ENCODE measurements at places on chromosomes 6 and 20.

- DNase-seq: no peak
These were observed 5.2 kb downstream of the TTLL9 start for GRCh38 chr20:31875671-31876070.

DNA sequence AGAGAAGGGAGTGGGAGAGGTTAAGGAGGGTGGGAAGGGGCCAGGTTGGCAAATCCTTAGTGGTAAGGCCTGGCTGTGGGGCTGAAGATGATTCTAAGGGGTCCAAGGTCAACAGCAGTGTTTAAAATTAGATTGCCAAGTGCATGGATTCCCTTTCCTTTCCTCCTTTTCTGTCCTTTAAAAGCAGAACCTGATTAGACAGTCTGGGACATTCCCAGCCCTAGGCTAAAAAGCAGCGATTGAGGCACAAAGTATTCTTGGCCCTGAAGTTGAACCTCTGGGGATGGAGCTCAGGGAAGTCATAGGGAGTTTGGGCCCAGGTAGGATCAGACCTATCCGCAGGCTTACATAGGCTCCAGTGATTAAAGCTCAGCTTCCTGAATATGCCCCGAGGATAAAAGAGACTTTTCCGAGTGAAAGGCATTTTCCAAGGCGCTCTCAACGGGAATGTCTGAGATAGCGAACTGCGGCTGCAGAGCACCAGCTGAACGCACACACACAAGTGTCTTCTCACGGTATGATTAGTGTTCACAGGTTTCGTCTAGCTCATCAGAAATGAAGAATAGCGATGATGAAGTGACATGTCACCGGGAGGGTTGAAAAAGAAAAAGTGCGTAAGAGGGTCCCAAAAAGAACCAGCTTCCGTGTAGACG is 787 bp upstream of the CARMIL1 start:
- no peak for DNase-seq

DNA sequence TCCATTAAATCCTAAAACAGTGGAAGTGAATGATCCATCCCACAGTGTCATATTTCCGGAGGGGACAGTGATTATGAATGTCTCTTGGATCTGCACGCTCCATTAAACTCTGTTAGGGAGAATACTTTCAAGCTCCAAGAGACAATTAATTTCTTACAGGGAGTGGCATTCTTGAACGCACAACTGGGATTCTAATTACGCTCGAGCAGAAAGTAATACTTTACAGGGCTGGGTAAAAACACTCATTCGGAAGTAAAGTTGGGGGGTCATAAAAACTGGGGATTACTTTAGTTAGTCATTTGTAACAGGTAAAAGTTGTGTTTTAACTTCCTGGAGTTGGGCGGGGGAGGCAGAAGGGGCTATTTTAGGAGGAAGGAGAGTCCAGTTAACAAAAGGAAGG is 151.8 kb downstream of the ZFP64 start:
- DNase-seq: no peak

GRCh38 chr20:63017826-63018411 is 11.2 kb upstream of the BHLHE23 start:
- DNase-seq: no peak

- DNase-seq: no peak
These were observed 6.0 kb upstream of the MYLK4 start for GRCh38 chr6:2756687-2757224.

Measured in GM12892 (cell line).